Mucosa of descending colon (tissue), 3 donors: ENCODE measurements at places on chromosomes 7 and 10. TPM values are rescaled to one million over a fixed set of nuclear protein-coding genes. Genes with fewer than 3 reads are reported as not detected.

DNA sequence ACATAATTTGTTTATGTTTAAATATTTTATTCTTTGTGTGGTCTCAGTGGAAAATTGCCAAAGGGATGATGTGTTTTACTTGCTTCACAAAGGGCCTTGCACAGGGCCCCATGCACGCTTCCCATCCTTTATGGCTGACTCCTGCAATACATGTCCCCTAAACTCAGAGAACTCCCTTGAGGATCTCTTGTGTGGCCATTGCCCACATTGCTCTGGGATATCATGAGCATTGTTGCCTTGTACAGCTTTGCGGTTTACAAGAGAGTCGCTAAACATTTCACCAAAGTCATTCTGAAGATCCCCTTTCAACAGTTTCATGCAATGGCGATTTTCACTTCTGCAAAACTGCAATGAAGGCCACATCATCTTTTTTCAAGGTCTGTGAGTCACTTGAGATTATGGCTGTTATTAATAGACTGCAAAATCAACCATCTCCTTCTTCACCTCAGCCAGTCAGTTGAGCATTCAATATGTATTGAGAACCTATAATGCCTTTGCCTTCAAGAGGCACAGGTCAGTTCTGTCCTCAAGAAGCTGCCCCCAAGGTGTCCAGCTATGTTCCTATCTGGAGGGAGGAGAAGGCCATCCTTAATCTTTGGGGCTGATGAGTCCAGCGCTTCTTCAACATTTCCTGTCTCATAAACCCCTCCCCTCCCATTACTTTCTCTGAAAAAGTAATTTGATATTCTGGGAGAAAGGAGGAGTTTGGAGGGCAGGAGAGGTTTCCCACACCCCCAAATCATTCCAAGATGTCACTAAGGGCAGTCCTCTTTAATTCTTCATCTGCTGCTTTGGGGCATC, 108.1 kb downstream of the CCDC71L start:
- DNase-seq, result no peak

DNA sequence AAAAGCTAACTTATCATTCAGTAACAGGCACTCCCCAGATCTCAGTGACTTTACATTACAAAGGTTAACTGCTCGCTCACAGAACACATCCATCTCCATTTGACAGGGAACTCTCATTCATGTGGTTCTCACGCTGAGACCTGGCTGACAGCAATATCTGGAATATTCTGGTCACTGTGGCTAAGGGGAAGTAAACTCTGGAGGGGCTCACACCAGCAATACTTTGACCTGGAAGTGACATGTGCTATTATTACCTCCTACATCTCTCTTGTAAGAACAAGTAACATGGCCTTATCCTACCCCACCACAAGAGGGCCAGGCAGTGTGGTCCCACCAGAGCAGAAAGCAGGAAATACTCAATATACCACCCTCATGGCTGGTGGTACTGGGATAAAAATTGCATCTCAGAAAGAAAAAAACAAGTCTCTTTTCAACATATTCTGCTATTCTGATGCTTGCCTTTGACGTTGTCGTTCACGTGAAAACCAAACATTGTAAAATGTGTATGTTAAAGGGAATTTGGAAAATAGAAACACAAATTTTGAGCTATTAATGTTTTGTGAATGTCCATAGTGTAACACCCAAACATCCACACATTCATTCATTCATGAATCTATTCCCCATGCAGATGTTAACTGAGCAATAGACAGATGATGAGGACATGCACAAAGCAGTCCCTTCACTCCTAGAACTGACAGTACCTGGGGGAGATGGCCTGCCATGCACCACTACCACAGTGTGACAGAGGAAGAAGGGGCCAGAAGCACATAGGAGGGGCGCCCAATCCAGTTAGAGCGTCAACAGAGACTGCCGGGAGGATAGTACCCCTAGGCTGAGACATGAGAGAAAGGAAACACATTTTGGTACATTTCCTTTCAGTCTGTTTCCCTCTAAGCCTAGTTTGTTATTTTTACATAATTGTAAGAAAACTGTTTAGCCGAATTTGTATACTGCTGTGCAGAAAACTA, 166.0 kb upstream of the SP4 start:
- peak; percentile 25 for DNase-seq

DNA sequence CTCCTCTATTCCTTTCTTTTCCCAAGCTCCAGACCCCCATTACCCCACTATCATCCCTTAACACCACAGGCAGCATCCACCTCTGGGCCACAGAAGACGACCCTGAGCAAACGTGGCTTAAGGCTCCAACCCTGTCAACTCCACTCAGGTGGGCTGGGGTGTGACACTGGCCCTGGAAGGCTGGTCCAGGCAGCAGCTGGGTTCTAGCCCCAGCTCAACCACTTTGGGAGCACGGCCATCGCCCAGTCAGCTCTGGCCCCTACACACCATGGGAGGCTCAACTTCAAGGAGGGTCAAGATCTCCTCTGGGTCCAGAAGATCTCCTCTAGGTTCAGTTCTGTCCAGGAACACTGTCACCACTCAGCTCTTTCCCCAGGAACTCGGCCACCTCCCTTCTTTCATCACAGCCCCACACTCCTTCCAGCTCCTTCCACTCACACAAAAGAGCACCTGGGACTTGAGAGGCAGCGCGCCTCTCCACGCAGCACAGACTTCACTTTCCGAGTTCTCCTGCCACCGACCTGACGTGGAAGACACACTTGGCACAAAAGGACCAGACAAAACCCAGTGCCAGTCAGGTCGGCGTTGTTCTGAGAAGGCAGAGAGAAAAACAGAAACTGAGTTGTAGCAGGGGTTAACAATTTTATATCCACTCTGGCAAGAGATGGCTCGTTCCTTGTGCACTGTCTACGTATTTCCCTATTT, 84.1 kb downstream of the CTBP2 start:
- DNase-seq, result no peak

GRCh38 chr7:6531492-6532279, 19.6 kb downstream of the GRID2IP start:
- no peak for DNase-seq

Gene MARCHF5
- 33.3 TPM for total RNA-seq

Gene CYCS
- 360 TPM for total RNA-seq

- DNase-seq, result no peak
Measured at GRCh38 chr10:21090609-21091082, 193.5 kb upstream of the NEBL start.

DNA sequence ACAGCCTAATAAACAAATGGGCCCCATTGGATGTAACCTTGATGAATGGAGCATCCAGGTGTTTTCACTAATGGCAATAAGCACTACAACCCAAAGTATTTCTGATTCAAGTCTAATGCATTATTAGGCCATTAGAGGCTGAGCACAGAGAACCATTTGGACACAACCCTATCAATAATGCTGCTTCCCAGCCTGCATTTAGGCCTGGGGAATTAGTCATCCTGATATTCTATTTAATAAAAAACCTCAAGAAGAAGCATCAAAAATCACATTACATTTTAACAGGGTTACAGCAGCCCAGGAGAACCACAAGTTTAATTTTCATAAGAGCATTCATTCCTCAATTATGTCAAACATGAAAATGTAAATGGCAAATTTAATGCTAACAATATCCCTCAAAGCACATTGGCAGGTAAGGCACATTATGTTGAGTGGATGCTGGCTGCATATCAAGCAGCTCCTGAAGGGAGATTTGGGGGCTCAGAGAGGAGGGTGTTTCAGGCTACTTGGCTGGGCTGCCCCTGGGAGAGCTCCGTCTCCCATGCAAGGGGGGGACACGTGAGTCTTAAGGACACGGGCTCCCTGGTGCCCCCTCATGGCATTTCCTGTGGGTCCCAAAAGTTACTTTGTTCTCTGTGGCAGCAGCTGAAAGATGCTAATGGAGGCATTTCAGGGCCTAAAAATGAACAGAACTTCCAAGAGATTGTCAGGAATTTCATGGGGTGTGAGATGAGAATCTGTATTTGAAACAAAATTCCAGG, 143.4 kb downstream of the HERPUD2 start:
- no peak for DNase-seq

Gene HOXA2
- 4.3 TPM for total RNA-seq

GRCh38 chr10:82888809-82889455, 1013.9 kb downstream of the NRG3 start:
- DNase-seq, result no peak

- no peak for DNase-seq
Measured at GRCh38 chr7:75017832-75018231, 53.3 kb downstream of the CASTOR2 start.

Gene C10orf90
- not detected for total RNA-seq

DNA sequence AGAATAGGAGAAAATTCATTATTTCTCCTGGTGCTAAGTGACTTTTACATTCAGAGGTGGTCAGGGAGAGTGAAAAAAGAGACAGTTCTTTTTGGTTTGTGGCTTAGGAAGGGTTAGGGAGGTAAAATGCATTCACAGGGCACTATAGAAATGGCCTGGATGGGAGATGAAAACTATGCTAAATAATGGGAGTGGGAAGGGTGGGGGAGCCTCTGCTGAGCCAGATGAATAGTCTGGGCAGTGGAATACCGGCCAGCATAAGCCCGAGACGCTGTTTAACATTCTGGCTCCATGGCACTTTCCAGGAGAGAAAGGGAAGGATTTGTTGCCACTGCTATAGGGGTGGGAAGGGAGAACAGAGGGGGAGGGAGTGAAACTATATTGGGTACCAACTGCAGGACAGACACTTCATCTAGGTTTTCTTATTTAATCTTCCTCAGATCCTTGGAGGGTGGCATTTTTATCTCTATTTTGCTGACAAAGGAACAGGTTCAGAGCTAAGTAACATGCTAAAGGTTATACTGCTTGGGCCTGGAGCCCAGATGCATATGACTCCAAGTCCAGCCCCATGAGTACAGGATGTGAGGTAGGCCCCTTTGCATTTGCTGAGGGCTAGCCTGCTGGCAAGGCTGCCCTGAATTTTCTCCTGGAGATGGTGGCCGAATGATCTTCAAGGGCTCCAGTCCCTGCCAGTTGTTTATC, 372.4 kb downstream of the CCSER2 start:
- no peak for DNase-seq

- no peak for DNase-seq
Measured at GRCh38 chr10:119198438-119198837, 8.9 kb upstream of the GRK5 start.

Gene NDUFB2
- total RNA-seq, result 209 TPM

Gene KIF5B
- 188 TPM for total RNA-seq

- DNase-seq, result no peak
Measured at GRCh38 chr10:133169173-133169947, 9.3 kb downstream of the KNDC1 start.

Gene ZP3
- 10.8 TPM for total RNA-seq

GRCh38 chr7:46515844-46516590, 594.9 kb upstream of the IGFBP3 start:
- no peak for DNase-seq

- no peak for DNase-seq
Measured at GRCh38 chr10:88343761-88344484, 239.2 kb downstream of the RNLS start.

- no peak for DNase-seq
Measured at GRCh38 chr10:43973801-43974200, 325.1 kb upstream of the ZNF32 start.

Gene SPDYE2B
- total RNA-seq, result not detected

DNA sequence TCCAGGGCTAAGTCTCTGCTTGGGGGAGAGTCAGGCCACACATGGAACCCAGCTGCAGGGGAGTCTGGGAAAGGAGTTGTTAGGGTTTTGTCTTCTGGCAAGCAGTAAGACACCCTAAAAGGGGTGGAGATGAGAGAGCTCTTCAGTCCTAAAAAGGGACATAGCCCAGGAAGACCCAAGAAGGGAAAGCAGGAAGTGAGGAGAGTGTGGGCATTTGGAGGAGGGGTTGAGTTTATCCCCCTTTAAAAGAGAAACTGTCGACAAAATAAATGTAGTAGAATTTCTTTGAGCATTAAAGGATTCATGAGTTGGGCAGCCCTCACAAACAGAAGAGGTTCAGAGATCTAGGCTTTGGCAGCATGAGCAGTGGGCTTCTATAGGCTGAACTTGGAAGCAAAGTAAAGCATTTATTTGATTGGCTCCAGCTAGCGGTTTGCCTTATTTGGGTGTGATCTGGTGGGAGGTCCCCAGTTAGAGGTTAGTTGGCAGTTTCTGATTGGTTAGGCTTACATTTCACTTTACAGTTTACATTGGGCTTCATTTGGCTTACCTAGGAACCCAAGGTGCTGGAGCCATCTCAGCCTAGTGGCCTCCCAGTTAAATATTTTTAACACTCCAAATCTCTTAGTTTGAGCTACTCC, 246.7 kb downstream of the CAMK1D start:
- no peak for DNase-seq

DNA sequence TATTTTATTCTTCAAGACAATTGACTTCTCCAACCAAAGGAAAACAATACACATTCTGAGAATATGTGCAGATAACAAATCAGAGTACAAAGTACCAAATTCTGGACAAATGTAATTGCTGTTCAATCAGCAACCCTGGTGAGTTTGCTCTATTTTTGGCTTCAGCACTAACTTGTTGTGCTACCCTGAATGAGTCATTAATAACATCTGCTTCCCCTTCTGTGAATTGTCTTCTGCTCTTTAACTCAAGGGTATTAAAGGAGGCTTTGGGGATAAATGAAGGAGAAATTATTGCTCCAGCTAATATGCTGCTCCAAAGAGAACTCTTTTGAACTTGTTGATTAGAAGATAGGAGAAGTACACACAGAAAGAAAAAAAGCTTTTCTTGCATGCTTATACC, 459.3 kb downstream of the HTR7 start:
- DNase-seq, result no peak

GRCh38 chr7:112505495-112505894, 24.7 kb downstream of the LSMEM1 start:
- DNase-seq, result no peak

Gene FAM25C
- not detected for total RNA-seq

DNA sequence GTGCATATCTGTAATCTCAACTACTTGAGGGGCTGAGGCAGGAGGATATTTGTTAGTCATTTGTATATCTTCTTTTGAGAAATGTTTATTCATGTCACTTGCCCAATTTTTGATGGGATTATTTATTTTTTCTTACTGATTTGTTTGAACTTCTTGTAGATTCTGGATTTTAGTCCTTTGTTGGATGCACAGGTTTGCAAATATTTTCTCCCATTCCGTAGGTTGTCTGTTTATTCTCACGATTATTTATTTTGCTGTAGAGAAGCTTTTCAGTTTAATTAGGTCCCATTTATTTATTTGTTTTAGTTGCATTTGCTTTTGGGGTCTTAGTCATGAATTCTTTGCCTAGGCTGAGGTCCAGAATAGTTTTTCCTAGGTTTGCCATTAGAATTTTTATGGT, 44.1 kb upstream of the OSBPL3 start:
- DNase-seq, result no peak

DNA sequence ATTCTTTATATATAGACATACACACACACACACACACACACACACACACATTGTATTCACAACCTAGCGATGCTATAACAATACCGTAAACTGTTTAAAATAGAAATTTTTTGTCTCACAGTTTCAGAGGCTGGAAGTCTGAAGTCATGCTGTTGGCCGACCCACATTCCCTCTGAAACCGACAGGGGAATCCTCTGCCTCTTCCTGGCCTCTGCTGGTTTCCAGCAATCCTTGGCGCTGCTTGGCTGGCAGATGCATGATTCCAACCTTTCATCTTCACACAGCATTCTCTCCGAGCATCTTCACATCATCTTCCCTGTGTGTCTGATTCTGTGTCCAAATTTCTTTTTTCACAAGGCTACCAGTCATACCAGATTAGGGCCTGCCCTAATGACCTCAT, 94.8 kb downstream of the CCDC71L start:
- no peak for DNase-seq
